ENCODE measurements at places on chromosomes 7 and 10.
A peak's percentile ranks its signal among the peaks of the same experiment; 100 is the strongest.

- peak; percentile 20 for DNase-seq
Observed at GRCh38 chr7:16634271-16634738, 11.2 kb downstream of the ANKMY2 start.

DNA sequence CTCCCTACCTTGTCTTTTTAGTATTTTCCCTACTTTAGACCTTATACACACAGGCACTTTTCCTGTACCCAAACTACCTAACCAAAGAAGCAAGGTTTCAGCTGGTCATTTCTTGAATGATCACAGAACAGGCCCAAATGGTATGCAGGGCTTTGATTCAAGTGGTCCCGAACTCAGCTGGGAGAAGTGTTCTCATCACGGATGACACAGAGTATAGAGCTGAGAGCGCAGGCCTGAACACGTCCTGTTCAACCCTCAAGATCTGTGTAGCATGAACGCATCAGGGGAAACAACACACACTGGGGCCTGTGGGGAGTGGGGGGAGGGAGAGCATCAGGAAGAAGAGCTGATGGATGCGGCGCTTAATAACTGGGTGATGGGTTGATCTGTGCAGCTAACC, 318.2 kb downstream of the SFMBT2 start:
- DNase-seq: no peak

- no peak for DNase-seq
Observed at GRCh38 chr7:126511046-126511445, 741.7 kb downstream of the GRM8 start.

DNA sequence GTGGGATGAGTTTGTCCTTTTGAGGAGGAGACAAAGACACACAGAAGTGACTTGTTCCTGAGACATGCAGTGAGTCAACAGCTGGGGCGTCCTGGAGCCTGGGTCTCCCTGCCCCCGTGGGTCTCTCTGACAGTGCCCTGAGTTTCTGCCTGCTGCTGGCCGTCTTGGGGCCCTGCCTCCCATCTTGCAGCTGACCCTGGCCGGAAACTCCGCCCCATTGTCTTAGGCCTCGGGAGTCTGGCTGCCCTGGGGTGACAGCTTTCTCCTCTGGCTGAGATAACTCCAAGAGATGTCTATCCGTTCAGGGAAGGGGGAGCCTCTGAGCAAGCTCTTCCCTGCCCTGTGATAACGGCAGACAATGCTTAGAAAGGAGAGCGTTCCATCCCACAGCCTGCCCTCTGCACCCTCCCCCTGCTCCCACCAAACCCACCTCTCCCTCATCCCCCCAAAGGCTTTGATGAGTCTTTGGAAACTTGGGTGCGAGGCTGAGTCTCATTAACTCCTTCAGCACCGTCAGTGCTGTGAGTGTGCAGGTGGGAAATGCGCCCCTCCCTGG, 69.5 kb upstream of the PODXL start:
- DNase-seq: no peak

DNA sequence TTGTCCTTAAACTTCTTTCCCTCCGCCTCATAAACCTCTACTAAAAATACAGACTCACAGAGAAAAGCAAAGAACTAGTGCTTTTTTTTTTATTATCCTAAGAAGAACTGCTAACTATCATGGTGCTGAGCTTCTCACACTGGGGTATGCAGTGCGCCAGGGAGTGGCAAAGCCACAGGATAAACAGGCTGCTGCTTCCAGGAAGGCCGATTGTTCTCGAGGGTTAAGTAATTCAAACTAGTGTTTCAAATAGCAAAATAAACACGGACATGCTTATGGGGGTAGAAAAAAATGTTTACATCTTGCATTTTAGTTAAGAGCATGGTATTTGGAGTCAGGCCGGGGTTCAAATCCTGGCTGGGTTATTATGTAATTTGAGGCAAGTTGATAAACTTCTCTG, 157.0 kb downstream of the TAX1BP1 start:
- no peak for DNase-seq

- no peak for DNase-seq
Observed at GRCh38 chr10:51230887-51231585, 156.7 kb downstream of the PRKG1 start.

Measured in mucosa of gallbladder (tissue), 1 donor.